Astrocyte (in vitro differentiated cells and primary cell): ENCODE measurements at places on chromosomes 7 and 10. TPM values are rescaled to one million over a fixed set of nuclear protein-coding genes. Genes with fewer than 3 reads are reported as not detected.

DNA sequence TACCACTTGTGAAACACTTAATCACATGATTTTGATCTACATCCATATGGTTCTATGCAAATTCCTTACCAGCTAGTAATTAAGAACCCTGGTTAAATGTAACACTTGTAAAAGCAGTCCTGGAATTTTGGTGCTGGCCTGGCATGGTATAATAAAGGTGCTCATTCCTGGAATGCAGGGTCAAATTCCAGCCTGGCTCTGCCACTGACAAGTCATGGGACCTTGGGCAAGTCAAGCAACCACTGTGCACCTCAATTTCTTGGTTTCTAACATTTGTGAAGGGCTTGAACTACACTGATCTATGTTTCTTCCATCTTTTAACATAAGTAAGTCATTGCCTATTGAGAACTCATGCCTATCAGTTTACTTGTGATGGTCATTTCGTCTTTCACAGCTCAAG is 91.9 kb upstream of the PIK3CG start:
- H3K27ac ChIP-seq = peak overlapping the region; percentile 79
- no peaks in the 10 kb centered on the region for H3K36me3 ChIP-seq
- H3K27me3 ChIP-seq = no peaks in the 10 kb centered on the region
- peaks cover 46% of the 10 kb centered on the region for H3K4me1 ChIP-seq

GRCh38 chr7:37191797-37192196 is 256.9 kb downstream of the ELMO1 start:
- no peak overlapping the region for H3K4me3 ChIP-seq
- no peaks in the 10 kb centered on the region for H3K27me3 ChIP-seq
- no peak overlapping the region for H3K27ac ChIP-seq
- H3K36me3 ChIP-seq = no peaks in the 10 kb centered on the region
- H3K4me1 ChIP-seq = no peaks in the 10 kb centered on the region

GRCh38 chr10:65032867-65033769 is 1511.9 kb downstream of the REEP3 start:
- H3K4me3 ChIP-seq = no peak overlapping the region
- no peak for DNase-seq
- no peaks in the 10 kb centered on the region for H3K36me3 ChIP-seq
- no peaks in the 10 kb centered on the region for H3K27me3 ChIP-seq

DNA sequence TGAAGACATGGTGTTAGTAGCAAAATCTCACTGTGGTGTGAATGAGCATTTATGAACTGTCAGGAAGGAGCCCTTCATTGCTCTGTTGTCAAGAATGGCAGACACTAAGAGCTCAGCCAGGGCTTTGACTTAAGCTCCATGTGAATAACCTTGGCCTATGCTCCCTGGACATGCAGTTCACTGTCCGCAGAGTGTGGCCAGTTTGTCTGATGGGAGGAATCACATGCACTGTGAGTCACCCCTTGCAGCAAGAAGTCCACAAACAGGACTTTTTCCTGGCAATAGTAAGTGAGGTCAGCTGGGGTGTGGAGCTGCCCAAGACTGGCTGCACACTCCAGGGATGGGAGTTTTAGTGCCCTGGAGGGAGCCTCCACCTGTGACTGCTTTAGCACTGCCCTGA is 49.5 kb downstream of the ZNF37A start:
- H3K4me3 ChIP-seq = no peak overlapping the region
- no peaks in the 10 kb centered on the region for H3K4me1 ChIP-seq
- no peak for DNase-seq
- H3K36me3 ChIP-seq = no peaks in the 10 kb centered on the region
- no peak overlapping the region for H3K27ac ChIP-seq

GRCh38 chr10:13092291-13093102 is 7.5 kb upstream of the OPTN start:
- no peaks in the 10 kb centered on the region for H3K36me3 ChIP-seq
- no peak overlapping the region for H3K27ac ChIP-seq
- no peaks in the 10 kb centered on the region for H3K27me3 ChIP-seq
- H3K4me3 ChIP-seq = no peak overlapping the region
- H3K4me1 ChIP-seq = peaks cover 11% of the 10 kb centered on the region

- no peak overlapping the region for H3K27ac ChIP-seq
- H3K4me3 ChIP-seq = no peak overlapping the region
- peaks cover 3% of the 10 kb centered on the region for H3K27me3 ChIP-seq
- H3K36me3 ChIP-seq = no peaks in the 10 kb centered on the region
These were observed 127.6 kb downstream of the DNAJB9 start for GRCh38 chr7:108697254-108697653.

DNA sequence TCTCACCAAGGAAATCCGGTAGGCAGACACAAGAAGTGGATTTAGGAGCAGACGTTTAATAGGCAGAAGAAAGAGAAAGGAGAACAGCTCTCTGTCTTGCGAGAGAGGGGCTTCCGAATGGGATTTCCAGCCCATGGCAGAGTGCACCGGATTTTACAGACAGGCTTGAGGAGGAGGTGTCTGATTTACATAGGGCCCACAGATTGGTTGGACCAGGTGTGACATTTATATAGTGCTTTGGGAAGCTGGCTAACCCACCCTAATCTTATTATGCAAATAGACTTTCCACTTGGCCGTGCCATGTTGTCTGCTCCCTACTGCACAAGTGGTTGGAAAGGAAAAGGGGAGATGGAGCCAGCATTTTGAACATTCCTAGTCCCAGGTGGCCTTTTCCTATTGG is 57.8 kb downstream of the ANKMY2 start:
- H3K27ac ChIP-seq = no peak overlapping the region
- DNase-seq = no peak
- H3K36me3 ChIP-seq = no peaks in the 10 kb centered on the region

The CYTH3 gene
- 25.5 and 29.3 TPM in 2 replicates for total RNA-seq

The PARD3 gene
- total RNA-seq = 35.4 and 35.9 TPM in 2 replicates
